ENCODE measurements at places on chromosomes 7 and 10. TPM values are rescaled to one million over a fixed set of nuclear protein-coding genes. Genes with fewer than 3 reads are reported as not detected.

The GSTO1 gene
- total RNA-seq: 189 TPM

The TRIL gene
- not detected for total RNA-seq

The FANK1 gene
- total RNA-seq: 0.45 TPM

The DBNL gene
- total RNA-seq: 110 TPM

The GIMAP2 gene
- total RNA-seq: 42.2 TPM

The LIPM gene
- total RNA-seq: not detected

The ZNF33B gene
- total RNA-seq: 5.8 TPM

Measured in activated CD8-positive, alpha-beta T cell treated with anti-CD3 and anti-CD28 coated beads for 36 hours (primary cell).